ENCODE measurements at places on chromosomes 12 and 14. TPM values are rescaled to one million over a fixed set of nuclear protein-coding genes. Genes with fewer than 3 reads are reported as not detected.

DNA sequence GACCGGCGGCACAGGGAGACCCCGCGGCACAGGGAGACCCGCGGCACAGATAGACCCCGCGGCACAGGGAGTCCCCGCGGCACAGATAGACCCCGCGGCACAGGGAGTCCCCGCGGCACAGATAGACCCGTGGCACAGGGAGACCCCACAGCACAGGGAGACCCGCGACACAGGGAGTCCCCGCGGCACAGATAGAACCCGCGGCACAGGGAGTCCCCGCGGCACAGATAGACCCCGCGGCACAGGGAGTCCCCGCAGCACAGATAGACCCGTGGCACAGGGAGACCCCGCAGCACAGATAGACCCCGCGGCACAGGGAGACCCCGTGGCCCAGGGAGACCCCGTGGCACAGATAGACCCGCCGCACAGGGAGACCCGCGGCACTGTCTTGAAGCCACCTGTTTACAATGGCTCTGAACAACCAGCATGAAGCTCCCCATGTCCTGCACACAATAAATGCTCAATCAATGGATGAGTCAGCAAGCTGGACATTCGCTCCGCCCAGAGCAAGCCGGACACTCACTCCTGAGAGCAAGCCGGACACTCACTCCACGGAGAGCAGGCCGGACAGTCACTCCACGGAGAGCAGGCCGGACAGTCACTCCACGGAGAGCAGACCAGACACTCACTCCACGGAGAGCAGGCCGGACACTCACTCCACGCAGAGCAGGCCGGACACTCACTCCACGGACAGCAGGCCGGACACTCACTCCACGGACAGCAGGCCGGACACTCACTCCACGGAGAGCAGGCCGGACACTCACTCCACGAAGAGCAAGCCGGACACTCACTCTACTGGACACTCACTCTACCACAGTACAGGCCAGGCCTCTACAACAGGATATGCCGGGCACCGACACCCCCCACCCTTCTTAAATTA is 121.9 kb downstream of the RFLNA start:
- H3K27ac ChIP-seq, result no peak overlapping the region
- H3K4me3 ChIP-seq, result no peak overlapping the region
- no peaks in the 10 kb centered on the region for H3K27me3 ChIP-seq
- no peak for DNase-seq
- H3K4me1 ChIP-seq, result peaks cover 67% of the 10 kb centered on the region
- H3K36me3 ChIP-seq, result peaks cover 14% of the 10 kb centered on the region

DNA sequence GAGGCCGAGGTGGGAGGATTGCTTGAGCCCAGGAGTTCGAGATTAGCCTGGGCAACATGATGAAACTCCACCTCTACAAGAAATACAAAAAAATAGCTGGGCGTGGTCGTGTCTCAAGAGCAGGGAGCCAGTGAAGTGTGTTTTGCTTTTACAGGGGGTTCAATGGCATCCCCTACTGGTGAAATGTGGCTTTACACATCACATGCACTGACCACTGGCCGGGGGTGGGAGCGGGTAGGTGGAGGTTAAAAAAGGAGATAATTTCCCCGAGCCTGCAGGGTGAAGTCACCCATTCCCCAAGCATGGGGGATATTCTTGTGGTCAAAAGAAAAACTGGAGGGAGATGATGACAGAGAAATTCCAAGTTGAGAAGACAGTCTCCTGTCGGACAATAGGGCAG is 63.6 kb upstream of the PWP1 start:
- DNase-seq, result no peak
- H3K27ac ChIP-seq, result no peak overlapping the region
- no peak overlapping the region for H3K4me3 ChIP-seq
- no peaks in the 10 kb centered on the region for H3K27me3 ChIP-seq

DNA sequence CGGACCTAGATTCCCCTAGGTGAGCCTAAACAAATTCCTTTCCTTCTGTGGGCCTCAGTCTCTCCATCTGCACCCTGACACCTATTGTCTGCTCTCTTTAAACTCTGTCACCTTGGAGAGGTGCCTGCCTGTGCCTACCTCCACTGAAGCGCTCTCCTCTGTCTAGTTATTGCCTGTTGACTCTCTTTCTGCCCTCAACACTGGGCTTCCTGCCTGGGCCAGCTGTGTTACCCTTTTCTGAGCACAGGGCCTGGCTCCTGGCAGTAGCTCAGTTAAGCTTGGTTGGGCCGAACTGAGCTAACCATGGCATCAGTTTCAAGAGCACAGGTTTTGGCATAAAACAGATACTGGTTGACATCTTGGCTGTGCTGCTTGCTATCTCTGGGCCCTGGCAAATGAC is 43.5 kb downstream of the PRMT8 start:
- no peak overlapping the region for H3K4me3 ChIP-seq
- no peaks in the 10 kb centered on the region for H3K36me3 ChIP-seq
- H3K27ac ChIP-seq, result no peak overlapping the region
- H3K4me1 ChIP-seq, result no peaks in the 10 kb centered on the region

DNA sequence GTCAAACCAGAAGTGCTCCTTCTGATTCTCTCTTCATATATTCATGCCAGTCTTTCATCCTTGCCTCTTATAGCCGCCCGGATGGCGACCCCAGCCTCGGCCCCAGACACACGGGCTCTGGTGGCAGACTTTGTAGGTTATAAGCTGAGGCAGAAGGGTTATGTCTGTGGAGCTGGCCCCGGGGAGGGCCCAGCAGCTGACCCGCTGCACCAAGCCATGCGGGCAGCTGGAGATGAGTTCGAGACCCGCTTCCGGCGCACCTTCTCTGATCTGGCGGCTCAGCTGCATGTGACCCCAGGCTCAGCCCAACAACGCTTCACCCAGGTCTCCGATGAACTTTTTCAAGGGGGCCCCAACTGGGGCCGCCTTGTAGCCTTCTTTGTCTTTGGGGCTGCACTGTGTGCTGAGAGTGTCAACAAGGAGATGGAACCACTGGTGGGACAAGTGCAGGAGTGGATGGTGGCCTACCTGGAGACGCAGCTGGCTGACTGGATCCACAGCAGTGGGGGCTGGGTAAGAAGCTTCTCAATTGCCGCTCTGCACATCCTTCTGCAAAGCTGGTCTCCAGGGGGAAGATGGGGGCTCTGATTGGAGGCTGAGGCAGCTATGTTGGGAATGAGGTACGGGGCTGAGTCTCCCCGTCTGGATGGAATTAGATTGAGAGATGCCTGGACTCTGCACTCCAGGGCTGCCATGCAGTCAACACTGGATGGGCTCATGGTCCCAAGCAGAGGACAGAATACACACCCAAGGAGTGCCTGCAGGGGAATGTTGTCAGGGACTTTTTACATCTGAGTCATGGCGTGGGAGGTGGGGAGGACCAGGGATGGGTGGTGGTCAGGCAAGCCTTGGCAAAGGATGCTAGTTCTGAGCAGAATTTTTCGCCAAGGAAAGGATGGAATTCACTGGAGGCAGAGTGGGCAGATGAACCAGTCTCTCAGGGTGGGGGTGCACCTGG is 1.3 kb downstream of the BCL2L2 start:
- H3K27me3 ChIP-seq, result no peaks in the 10 kb centered on the region
- DNase-seq, result no peak
- peaks cover 22% of the 10 kb centered on the region for H3K4me1 ChIP-seq
- H3K36me3 ChIP-seq, result peaks cover 16% of the 10 kb centered on the region
- H3K27ac ChIP-seq, result peak overlapping the region; percentile 95

- H3K36me3 ChIP-seq, result no peaks in the 10 kb centered on the region
- no peaks in the 10 kb centered on the region for H3K27me3 ChIP-seq
- H3K27ac ChIP-seq, result no peak overlapping the region
- no peak overlapping the region for H3K4me3 ChIP-seq
These were observed 15.3 kb upstream of the BDKRB2 start for GRCh38 chr14:96189281-96189711.

DNA sequence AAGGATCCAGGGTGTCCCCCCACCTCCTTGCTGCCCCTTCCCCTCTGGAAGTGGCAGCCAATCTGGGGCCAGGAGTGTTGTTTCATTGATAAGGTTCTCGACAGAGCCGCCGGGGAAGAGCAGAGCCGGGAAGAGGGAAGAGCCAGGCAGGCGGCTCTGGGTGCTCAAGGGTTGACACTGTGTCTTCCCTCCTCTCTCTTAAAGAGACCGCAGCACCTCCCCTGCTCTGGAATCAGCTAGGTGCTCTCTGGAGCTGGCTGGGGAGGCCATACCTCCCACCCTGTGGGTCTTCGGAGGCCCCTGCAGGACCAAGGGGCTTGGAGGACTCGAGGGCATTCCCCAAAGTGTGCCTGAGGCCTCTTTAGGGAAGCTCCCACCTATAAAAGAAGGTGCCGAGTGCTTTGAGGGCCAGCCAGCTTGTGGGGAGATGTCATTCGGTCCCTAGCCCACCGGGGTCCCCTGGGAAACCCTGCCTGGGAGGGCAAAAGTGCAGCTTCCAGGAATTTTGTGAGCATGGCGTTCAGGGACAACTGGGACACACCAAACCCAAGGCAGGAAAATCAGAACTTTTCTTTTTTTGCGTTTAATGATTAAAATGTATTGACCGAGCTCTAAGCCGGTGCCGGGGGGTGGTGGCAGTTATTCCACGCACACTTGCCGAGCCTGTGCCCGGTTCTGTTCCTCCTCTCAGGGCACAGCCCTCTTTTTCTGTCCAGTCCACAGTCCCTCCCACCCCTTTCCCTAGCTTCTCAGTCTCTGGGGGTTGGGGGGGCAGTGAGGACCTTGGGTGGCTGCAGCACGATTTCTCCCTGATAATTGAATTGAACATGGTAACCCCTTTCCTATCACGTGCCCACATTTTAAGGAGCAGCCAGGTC is 3.0 kb downstream of the SETD1B start:
- no peak for DNase-seq
- H3K36me3 ChIP-seq, result peaks cover 28% of the 10 kb centered on the region
- H3K4me3 ChIP-seq, result peak overlapping the region; percentile 95

GRCh38 chr12:105451211-105451610 is 120.7 kb downstream of the C12orf75 start:
- no peaks in the 10 kb centered on the region for H3K4me1 ChIP-seq
- no peak overlapping the region for H3K27ac ChIP-seq
- DNase-seq, result no peak
- no peaks in the 10 kb centered on the region for H3K27me3 ChIP-seq
- H3K36me3 ChIP-seq, result no peaks in the 10 kb centered on the region

DNA sequence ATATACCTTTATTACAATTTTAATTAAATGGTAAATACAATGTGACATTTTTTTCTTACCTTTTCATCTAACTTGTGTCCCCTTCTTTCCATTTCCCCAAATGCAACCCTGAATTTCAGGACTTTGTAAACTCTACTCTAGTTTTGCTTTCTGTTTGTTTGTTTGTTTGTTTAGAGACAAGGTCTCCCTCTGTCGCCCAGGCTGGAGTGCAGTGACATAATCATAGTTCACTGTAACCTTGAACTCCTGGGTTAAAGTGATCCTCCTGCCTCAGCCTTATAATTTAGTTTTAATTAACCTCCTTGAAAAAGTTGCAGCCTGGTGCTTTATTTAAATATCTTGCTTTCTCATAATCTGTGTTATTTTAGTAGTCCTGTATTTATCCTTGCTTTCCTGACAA is 59.0 kb upstream of the MON2 start:
- H3K27me3 ChIP-seq, result no peaks in the 10 kb centered on the region
- no peak overlapping the region for H3K27ac ChIP-seq
- no peak for DNase-seq
- H3K4me3 ChIP-seq, result no peak overlapping the region
- H3K36me3 ChIP-seq, result peaks cover 1% of the 10 kb centered on the region
- peaks cover 6% of the 10 kb centered on the region for H3K4me1 ChIP-seq

- no peaks in the 10 kb centered on the region for H3K27me3 ChIP-seq
- H3K36me3 ChIP-seq, result no peaks in the 10 kb centered on the region
These were observed 489.8 kb upstream of the FLRT2 start for GRCh38 chr14:85040046-85040685.

GRCh38 chr14:98008381-98009113 is 1211.4 kb downstream of the VRK1 start:
- H3K4me1 ChIP-seq, result no peaks in the 10 kb centered on the region
- no peak for DNase-seq
- H3K27ac ChIP-seq, result no peak overlapping the region
- no peak overlapping the region for H3K4me3 ChIP-seq
- no peaks in the 10 kb centered on the region for H3K36me3 ChIP-seq
- no peaks in the 10 kb centered on the region for H3K27me3 ChIP-seq

GRCh38 chr14:22614240-22614799 is 16.2 kb downstream of the ABHD4 start:
- no peaks in the 10 kb centered on the region for H3K27me3 ChIP-seq
- no peak overlapping the region for H3K4me3 ChIP-seq
- DNase-seq, result no peak

The ZDHHC22 gene
- total RNA-seq, result not detected

The SLC6A13 gene
- 0.54 TPM for total RNA-seq

All from thoracic aorta (tissue), 2 donors.